Activated CD4-positive, alpha-beta T cell treated with anti-CD3 and anti-CD28 coated beads, Interleukin-2, amount 50 U/mL, for 1 hour (primary cell): ENCODE measurements at places on chromosomes 2 and 18.

DNA sequence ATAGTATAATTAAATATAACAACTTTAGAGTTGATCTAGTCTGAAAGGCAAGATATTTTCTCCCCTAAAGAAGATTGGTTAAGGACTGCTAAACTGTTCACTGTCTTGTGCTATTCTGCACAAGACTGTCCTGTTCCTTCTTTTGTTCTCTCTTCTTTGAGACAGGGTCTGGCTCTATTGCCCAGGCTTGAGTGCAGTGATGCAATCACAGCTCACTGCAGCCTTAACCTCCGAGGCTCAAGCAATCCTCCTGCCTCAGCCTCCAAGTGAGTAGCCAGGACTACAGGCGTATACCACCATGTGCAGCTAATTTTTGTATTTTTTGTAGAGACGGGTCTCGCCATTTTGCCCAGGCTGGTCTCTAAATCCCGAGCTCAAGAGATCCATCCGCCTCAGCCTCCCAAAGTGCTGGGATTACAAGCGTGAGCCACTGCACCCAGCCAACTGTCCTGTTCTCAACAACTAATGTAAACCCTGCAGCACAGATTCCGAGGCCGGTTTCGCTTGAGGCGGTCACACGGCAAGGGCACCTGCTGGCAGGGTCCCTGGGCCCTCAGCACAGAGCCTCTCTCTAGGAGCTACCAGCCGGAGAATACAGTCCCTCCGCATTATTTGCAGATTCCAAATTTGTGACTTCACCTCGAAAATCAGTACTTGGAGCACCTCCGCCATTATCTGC is 16.4 kb downstream of the PXDN start:
- no peak for DNase-seq

- no peak for DNase-seq
Observed at GRCh38 chr2:231563378-231563961, 29.2 kb upstream of the TEX44 start.

DNA sequence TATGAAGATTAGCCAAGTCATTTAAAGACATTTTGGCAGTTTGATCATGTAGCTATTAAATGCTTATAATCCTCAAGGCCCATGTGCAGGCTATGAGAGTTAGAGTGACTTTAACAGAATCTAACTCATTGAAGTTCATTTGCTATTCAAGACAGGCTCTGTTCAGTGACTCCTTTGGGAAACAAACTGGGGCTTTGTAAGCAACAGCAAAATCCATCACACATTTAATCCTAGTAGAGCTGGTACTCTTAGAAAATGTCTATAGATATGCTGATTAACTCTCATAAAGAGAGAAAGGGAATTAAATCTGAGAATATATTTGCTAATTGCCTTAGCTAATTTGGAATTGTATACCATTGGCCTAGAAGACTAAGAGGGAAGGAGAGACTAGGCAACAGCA is 182.8 kb upstream of the SESTD1 start:
- DNase-seq, result no peak

DNA sequence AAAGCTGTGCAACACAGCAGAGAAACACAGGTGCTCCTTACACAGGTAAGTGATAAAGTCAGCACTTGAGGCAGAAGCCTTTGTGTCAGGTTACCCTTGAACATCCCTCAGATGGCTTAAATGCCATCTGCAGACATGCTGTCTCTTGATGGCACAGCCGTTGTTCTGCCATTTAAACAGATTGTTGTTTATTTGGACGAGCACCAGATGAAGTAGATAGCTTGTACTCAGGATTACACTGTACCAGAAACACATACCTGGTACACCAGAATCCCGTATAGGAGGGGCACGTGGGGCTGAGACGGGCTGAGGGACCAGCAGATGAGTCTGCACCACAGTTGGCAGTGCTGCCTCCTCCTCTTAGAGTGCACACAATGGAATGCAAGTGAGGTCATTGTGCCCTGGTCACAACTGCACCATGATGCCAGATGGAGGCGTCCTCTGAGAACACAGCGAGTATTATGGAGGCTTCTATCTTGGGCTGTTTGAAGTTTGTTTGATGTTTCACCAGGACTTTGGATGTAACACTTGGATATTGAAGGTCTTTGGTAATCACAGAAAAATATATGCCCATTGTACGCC is 143.0 kb downstream of the TANC1 start:
- DNase-seq, result no peak

- DNase-seq, result no peak
Observed at GRCh38 chr2:216159144-216159543, 50.0 kb downstream of the XRCC5 start.

- no peak for DNase-seq
Observed at GRCh38 chr2:205811387-205811786, 129.1 kb downstream of the NRP2 start.

GRCh38 chr18:29071869-29072268 is 894.9 kb upstream of the CDH2 start:
- DNase-seq, result no peak

- no peak for DNase-seq
Observed at GRCh38 chr2:168490946-168491605, 35.0 kb downstream of the CERS6 start.

GRCh38 chr18:3720159-3720558 is 270.2 kb downstream of the TGIF1 start:
- DNase-seq, result no peak

DNA sequence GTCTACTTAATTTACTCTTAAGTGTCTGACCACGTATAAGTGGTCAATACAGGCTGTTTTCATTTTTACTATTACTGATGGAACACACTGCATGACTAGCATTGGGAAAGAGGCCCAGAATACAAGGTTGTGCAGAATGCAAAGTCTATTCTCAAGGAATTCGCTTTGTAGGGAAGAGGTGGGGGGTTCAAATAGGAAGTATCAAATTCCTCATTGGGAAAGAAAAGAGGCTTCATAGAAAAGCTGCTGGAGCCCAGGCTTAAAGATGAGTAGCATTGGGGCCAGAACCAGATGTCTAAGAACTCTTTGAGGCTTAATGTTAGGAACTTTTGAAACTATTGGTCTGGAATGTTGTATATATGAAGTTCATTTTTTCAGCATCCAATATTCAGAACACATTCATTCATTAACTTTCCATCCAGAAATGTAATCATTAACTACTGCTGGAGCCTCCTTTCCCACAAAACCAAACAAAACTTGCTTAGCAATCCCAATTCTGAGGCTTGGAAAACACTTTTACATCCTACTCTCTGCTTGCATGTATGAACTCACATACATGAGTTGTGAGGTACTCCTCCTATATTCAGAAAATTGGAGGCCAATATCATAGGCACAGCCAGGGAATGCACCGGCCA is 994 bp upstream of the LRATD1 start:
- no peak for DNase-seq

- no peak for DNase-seq
Observed at GRCh38 chr2:210964141-210964764, 407.9 kb downstream of the CPS1 start.

DNA sequence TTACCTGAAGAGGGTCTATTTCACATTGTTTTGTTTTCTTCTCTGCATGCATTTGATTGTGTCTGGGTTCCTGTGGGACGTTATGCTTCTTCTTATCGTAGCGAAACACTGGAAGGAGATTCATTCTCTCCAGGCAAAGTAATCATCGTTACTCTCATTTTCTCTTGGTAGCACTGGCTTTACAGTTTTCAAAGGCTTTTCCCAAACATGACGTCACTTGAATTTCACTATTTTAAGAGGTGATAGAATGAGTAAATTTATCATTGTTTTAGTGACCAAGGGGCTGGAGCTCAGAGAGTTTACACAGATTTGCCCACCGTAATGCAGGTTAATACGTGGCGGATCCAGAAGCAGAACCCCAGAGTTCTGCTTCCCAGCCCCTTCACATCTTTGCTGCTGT is 391.4 kb downstream of the DCDC2C start:
- DNase-seq, result no peak

DNA sequence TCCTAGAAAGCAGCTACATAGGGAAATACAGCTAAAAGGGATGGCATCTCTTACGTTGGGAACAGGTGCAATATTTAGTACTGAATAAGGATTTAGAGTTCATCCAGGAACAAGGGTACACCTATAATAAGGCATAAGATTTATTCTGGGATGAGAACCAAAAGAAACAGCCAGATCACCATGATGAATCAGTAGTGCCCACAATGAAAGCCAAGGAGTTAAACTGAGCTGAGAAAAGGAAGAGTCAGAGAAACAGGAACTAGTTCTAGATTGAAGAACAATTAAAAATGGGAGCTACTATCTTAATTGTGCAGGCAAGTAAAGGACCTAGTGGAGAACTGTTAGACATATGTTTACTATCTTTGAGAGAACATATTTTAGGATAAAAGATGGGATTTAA is 692.3 kb downstream of the LRP1B start:
- no peak for DNase-seq

- no peak for DNase-seq
Observed at GRCh38 chr18:69400253-69400975, at the start of gene DOK6. Gene DOK6 (plus strand): TSS chr18:69400888.

GRCh38 chr18:78915446-78916008 is 64.1 kb upstream of the SALL3 start:
- no peak for DNase-seq

DNA sequence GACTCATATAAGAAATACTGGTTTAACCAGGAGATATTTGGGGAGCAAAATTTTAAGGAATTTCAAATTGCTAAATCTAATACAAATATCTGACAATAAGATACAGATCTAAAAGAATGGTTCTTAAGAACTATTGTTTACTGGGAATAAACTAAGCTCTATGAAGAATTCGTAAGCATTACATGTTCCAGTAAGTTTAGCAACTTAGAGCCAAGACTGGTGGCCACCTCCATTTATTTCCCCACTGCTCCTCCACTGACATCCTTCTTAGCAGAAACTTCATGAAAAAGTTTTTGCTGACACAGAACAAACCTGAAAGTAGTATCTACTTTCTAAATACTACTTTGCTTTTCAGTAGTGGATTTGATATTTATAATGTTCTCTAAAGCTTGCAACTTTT is 83.0 kb downstream of the ACSL3 start:
- no peak for DNase-seq

- DNase-seq, result no peak
Observed at GRCh38 chr2:175064797-175065196, 59.6 kb upstream of the CHN1 start.

GRCh38 chr2:207078186-207078798 is 87.5 kb downstream of the KLF7 start:
- no peak for DNase-seq

DNA sequence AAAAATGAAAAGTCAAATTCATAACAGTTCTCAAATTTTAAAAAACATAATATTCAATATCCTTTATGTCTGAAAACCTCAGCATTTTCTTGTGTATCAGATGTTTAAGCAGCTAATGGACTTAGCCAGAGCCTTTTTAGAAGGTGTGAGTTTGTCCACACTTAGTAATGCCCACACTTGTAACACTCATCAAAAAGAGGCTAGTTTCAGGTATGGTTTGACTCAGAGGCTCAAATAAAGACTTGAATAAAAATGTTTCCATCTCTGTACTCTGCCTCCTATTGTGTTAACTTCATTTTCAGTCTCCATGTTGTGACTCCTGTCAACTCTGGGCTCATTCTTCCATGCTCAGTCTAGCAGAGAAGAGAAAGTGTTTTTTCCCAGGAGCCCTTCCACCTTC is 311.6 kb downstream of the IRS1 start:
- no peak for DNase-seq

DNA sequence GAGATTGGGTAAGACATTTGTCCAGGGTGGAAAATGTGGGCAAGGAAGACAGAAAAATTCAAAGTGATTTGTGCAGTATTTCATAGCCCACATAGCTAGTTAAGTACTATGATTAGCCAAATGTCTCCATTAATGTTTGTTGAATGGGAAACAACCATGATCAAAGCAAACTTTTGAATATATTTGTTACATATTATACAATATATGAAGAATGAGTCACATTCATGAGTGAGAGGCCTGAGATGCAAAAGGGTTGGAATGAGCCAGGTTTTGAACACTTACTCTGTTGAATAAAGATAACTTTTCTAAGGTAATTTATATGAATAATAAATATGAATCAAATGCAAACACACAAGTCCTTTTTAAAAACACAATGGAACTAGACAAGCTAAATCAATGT is 984.5 kb upstream of the CDH2 start:
- no peak for DNase-seq

- DNase-seq, result no peak
Observed at GRCh38 chr2:235394278-235394828, 99.5 kb upstream of the AGAP1 start.

- no peak for DNase-seq
Observed at GRCh38 chr2:128024816-128025215, 3.0 kb downstream of the SAP130 start.

DNA sequence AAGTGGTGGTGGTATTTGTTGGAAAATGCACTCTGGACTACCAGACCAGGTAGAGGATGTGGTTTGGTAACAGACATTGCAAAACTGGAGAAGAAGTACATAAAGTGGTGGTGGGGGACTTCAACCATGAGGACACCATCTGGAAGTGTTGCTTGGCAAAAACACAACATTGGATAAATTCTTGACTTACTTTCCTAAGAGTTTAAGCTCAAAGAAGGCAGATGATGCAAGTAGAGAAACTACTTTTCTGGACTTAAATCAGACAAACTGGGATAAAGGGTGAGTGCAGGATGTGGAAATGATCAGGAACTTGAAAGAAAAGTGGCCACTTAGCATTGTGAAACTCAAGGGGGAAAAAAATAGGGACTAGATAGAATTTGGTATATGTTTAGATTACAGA is 487.4 kb downstream of the ZEB2 start:
- no peak for DNase-seq

DNA sequence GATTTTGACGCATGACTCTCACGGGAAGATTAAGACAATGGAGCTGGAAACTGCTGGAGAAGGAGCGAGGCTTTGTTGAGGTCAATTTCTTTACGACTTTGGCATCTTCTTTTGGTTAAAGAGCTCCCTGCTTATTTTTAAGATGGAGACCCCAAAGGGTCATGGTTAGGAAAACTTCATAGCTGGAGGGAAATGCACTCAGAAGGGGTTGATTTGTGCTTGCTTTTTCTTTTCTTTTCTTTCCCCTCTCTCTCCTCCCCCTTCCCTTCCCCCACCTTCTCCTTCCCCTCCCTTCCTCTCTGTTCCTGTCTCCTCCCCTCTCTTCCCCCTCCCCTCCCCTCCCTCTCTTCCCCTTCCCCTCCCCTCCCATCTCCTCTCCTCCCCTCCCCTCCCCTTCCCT is 79.0 kb downstream of the TNP1 start:
- no peak for DNase-seq

- DNase-seq, result no peak
Observed at GRCh38 chr2:184558713-184559464, 39.4 kb upstream of the ZNF804A start.
